ENCODE measurements at places on chromosomes 7 and 10. TPM values are rescaled to one million over a fixed set of nuclear protein-coding genes. Genes with fewer than 3 reads are reported as not detected.

The PON3 gene
- not detected for total RNA-seq

The MACROH2A2 gene
- total RNA-seq, result not detected

The GRID2IP gene
- total RNA-seq, result 0.93 TPM

The SPDYE3 gene
- not detected for total RNA-seq

The PRKAG2 gene
- 19.7 TPM for total RNA-seq

The LRIT1 gene
- total RNA-seq, result not detected
